ENCODE measurements at places on chromosomes 7 and 10. TPM values are rescaled to one million over a fixed set of nuclear protein-coding genes. Genes with fewer than 3 reads are reported as not detected.

DNA sequence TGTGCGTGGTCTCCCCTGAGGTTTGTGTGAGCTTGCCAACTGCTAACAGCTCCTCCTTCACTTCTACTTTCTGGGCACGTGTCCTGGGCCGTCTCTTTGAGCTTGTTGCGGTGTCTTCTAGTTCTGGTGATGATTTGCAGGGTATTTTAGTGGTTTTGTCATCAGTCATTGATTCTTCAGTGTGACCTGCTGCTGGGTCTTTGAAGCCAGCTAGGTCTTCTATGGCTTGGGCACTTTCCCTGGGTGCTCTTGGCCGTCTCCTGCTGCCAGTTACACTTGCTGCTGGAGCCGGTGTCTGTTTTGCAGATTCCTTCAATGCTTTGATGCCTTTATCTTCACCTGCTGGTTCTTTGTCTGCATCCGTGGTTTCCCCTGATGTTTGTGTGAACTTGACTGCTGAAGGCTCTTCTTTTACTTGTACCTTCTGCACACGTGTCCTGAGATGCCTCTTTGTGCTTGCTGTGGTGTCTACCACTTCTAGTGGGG is 23.0 kb downstream of the MKI67 start:
- DNase-seq: no peak

GRCh38 chr7:115680921-115681320 is 349.6 kb downstream of the TFEC start:
- DNase-seq: no peak

The MGAM2 gene
- not detected for total RNA-seq

The AMZ1 gene
- not detected for total RNA-seq

The MAPK8 gene
- 58.4 TPM for total RNA-seq

Measured in pulmonary artery endothelial cell (primary cell).